ENCODE measurements at places on chromosomes 12 and 14.

- DNase-seq = peak; percentile 62
These were observed 731.9 kb downstream of the NRXN3 start for GRCh38 chr14:78902010-78902623.

DNA sequence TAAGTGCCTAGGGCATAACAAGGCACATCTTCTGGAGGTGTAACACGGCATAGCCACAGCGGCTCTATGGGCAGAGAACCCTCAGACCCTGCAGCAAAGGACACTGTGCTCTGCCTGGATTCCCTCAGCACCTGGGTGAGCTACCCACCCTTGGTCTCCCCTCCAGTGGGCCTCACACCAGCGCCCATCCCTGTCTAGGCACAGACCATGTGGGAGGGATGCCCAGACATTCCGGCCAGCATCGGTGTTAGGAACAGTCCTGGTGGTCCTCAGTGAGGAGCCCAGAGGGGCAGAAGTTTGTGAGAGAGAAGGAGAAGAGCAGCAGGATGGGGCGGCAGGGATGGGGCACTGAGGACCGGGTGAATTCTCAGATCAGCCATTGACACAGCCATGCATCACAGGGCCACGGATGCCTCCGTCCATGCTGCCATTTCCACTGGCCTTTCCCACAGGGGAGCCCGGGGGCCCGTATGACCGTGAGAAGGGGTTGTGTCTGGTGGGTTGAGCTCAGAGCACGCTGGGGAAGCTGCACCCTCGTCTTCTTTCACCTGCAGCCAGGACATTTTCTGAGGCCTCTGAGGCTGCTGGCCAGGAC is 282.7 kb upstream of the SFSWAP start:
- DNase-seq = no peak

- DNase-seq = no peak
These were observed 648.1 kb downstream of the BCL11B start for GRCh38 chr14:98623788-98624415.

GRCh38 chr14:105144666-105145380 is 23.8 kb downstream of the JAG2 start:
- no peak for DNase-seq

DNA sequence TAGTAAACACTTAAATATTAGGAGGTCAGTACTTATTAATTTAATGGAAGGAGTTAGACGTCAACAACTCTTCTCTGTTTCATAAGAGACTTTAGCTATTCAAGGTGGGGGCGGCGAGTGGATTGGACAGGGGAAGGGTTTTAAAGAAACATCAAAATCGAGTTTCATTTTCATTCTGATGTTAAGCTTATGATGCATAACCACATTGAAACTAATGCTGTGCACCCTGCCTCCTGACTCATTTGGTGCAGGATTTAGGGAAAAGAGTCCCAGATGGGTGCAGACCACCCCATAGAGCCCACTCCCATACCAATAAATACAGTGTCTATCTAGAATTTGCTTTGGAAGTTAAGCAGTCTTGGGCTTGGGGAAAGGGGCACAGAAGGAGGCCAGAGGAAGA is 7.4 kb downstream of the ZBTB39 start:
- no peak for DNase-seq

DNA sequence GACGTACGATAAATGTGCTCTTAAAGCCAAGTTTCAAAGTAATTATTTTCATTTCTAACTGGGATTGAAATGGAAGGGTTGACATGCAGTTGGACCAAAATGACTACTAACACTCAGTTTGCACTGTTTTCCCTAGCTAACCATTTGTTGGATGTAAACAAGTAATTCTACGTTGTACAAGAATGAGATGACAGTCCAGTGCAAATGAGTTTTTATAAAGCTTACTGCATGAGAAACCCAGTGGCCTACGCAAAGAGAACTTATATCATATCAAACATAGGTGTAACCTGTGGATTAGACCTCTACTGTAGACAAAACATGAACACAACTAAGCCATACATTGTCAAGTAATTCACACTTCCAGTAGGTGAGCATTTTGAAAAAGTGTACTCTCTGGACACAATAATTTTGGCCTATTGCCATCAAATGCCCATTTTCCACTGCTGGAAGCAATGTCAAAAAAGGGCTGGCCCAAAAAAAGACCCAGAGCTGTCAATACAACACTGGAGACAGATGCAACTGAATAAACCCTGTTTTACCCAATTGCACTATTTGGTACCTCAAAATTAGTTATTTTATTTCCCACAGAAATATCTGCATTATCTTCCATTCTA is 12.8 kb downstream of the SLC38A2 start:
- peak; percentile 31 for DNase-seq

DNA sequence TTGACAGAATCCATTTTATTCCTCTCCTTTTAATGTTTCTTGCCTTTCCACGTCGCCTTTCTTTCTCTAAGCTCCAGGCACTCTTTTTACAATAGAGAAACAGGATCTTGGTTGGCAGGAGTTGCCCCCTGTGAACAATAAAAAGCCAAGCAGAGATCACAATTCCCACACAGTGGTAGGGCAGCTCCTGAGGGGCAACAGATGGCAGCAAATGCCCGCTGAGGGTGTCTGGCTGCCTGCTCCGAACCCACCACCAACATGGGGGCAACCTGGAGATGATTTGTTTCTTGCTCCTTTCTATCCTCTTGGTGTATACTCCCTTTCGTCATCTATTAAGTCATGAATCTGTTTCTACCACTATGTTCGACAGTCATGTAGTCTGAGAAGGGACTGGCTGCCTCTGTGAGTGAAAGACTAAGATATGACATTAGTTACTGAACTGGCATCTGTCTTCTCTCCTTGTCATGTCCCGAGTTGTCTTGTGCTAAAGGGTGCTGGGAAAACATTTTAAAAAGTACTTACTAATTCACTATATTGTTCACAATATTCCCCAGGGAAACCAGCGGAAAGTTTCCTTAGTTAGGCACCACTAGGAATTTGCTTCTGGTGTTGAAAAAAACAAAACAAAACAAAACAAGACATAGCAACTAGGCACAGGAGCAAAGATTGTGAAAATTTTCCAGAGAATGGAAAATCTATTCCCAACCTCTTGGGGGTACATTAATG is 170.1 kb downstream of the STXBP6 start:
- DNase-seq = peak; percentile 67

DNA sequence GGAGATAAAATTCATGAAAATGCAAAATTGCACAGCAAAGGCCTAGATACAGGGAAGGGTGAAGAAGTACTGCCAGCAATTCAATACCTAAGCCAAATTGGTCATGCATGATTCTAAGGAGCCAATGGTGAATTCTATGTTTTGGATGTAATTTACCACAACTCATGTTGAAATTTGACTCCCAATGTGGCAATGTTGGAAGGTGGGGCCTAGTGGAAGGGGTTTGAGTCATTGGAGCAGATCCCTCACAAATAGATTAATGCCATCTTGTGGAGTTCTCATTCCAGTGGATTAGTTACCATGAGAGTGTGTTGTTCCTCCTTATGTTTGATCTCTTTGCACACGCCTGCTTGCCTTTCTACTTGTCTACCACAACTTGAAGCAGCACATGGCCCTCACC is 194.0 kb upstream of the ALG10 start:
- DNase-seq = no peak

- no peak for DNase-seq
These were observed 89.6 kb upstream of the PTPRR start for GRCh38 chr12:71010143-71010479.

DNA sequence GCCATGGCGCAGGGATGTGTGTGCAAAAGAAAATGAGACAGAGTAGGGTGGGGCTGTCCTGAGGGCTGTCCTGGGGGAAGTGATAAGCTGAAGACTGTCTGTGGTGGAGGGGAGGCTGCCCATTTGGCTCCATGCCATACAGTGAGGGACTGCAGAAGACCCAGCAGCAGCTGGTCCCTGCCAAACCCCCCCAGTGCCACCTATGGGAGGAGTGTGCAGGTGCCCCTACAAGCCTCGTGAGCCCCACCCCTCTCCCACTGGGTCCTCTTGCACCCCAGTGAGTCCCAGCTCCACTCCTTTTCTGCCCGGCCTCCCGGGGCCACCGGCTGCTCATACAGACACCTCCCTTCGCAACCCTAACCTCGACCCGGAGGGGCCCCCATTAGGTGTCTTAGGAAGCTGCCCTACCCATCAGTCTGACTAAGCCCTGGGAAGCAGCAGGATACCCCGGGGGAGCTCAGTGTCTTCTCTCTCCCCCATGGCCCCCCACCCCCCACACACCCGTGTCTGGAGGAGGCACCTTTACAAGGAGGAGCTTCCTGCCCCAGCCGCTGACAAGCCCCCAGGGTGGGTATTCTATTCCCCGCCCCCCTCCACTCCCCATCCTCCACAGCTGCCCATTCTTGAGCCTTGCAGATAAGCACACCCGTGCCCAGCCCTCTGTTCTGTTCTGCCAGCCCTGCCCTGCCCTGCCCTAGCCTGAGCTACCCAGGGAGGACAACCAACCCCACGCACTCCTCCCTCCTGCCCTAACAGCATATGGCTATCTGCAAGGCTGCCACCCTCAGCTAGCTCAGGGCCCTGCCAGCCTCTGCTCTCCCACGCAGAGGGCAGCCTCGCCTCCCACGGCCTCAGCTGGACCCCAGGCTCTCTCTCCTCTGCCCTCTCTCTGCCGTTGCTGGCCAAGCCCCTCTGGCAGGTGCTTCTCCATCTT is 41.9 kb downstream of the SLC6A12 start:
- DNase-seq = no peak

DNA sequence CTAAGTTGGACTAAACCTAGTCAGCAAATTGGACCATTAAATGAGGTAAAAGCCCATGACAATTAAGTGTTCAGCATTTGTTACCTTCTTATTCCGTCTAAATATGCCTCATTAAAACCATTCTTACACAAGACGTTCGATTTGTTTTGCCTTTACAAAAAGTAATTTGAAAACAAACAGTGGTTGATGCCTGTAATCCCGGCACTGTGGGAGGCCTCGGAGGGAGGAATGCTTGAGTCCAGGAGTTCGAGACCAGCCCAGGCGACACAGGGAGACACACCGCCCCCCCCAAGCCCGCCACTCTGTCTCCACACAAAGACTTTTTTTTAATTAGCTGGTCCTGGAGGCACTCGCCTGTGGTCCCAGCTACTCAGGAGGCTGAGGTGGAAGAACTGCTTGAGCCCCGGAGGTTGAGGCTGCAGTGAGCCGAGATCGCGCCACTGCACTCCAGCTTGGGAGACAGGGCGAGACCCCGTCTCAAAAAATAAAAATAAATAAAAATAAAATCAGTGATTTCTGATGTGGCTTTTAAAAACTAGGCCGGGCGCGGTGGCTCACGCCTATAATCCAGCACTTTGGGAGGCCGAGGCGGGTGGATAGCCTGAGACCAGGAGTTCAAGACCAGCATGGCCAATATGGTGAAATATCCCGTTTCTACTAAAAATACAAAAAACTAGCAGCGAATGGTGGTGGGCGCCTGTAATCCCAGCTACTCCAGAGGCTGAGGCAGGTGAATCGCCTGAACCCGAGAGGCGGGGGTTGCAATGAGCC is 856 bp upstream of the EIF4B start:
- DNase-seq = peak; percentile 18

- no peak for DNase-seq
These were observed 13.3 kb downstream of the RNASE3 start for GRCh38 chr14:20904393-20905029.

DNA sequence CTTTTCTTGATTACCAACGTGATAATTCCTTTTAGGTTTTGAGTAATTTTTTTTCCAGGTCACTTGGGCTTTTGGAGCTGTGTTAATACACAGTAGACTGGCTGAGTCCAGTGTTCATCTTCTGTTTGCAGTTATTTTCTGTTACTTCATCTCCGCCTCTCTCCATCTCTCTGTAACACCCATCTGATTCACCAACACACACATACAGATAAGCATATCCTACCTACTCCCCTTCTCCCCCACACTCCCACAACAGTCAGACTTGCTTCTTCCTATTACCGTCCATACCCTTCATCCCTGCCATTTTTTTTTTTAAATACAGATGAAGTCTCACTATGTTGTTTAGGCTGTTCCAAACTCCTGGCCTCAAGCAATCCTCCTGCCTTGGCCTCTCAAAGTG is 72.7 kb upstream of the MANSC4 start:
- no peak for DNase-seq

DNA sequence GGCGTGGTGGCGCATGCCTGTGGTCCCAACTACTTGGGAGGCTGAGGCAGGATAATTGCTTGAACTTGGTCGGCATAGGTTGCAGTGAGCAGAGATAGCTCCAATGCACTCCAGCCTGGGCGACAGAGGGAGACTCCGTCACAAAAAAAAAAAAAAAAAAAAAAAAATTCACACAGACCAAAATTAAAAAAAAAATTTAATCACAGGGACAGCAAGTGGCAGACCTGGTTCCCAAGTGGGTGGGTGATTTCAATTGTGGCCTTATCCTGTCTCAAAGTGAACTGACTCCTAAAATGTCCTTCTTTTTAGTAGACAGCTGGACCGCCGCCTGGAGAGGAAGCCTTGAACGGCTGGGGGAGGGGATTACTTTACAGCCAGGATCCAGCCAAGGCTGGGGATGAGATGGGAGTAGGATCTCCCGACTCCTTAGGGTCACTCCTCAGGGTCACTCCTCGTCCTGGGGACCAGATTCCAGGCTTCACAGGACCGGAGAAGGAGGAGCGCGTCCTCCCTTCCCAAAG is 1.5 kb upstream of the KCNH3 start:
- DNase-seq = no peak

DNA sequence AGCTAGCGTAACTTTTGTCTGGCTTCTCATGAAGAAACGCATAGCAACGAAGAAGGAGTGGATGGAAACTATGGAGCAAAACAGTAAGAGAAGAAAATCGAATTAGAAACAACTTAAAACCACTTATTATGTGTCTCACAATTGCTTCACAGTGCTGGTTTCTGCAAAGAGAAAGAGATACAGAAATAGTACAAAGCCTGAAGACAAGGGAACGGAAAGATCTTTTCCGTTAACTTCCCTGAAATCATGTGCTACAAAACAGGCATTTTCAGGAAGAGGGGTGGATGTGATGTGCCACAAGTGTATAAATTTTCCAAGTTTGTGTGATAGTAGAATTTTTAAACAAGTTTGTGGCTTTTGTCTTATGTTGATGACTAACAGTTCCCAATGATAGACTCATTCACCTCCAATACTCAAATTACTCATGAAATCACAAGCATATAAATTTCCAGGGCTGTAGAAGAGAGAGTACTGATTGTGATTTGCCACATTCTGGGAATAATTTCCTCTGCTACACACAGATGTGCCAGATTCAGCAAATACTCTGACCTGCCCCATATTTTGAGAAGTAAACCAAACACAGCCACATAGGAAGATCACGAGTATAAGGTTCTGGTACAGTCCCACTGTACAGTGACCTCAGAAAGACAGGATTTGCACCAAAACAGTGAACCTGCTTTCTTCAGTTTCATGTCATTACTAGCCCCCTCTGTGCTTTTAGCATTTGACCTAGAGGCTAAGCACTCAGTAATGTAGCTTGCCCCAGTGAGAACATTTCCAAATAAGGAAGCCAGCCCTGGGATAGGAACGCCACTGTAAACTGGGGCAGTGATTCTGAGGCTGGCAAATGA is 41.4 kb upstream of the PPFIA2 start:
- DNase-seq = no peak

- DNase-seq = peak; percentile 35
These were observed 79.8 kb downstream of the SRRM4 start for GRCh38 chr12:119060847-119061796.

- DNase-seq = no peak
These were observed 8.6 kb downstream of the ASB2 start for GRCh38 chr14:93967637-93968250.
